ENCODE measurements at places on chromosomes 7 and 10.
A peak's percentile ranks its signal among the peaks of the same experiment; 100 is the strongest.

GRCh38 chr10:130935128-130935439 lies 376.4 kb downstream of the TCERG1L start:
- DNase-seq, result no peak

DNA sequence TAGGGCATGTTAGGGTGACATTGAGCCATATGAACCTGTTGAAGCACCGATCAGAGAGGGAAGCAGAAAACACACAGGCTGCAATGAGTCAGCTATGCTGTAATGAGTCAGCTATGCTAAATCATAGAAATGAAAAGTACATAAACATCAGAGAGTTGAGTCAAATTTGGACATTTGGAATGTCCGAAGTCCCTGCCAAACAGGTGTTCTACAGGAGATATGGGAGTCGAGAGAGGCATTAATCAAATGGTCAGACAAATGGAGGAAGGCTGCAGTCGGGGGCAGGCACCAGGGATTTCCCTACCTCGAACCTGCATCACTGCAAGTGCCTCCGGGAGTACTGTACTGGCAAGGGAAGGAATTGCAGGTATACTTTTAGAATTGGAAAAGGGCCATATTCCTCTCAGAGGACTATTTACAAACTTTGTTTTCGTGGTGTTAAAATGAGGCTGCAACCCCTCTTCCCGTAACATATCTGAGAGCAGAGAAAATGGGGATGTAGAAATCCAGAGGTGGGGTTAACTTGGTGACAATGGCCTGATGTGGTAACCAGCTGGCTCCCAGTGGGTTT lies 8.8 kb upstream of the ZC3HAV1 start:
- no peak for DNase-seq

- DNase-seq, result peak; percentile 40
Measured at GRCh38 chr10:28991333-28992270, 297.3 kb upstream of the LYZL1 start.

DNA sequence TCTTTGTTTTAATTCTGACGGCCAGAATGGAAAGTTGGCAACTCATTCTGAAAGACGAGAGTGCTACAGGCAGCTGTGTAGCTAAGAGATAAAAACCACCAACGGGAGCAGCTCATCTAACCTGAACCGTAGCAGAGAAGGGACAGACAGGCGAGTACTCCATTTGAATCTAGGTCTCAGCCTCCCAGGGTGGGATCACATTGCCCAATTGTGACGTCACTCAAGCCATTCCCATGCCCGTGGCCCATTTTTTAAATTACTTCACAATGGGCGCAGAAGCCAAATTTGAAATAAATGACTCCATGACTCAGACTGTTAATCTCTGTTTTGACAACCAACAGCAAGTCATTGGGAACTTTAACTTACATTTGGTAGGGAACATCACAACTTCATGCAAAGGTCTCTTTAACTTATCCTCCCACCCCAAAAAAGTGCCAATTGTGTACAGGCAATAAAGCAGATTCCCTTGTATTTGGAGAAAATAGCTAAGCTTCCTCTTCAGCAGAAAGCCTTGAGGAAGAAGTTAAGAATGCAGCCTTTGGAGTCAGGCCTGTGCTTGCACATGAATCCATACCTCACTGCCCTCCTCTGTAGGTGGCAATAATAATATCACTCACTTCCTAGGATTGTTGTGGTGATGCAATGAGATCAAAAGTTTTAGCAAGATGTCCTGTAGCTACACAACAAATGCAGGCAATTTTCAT lies 93.2 kb upstream of the KIF5B start:
- no peak for DNase-seq

DNA sequence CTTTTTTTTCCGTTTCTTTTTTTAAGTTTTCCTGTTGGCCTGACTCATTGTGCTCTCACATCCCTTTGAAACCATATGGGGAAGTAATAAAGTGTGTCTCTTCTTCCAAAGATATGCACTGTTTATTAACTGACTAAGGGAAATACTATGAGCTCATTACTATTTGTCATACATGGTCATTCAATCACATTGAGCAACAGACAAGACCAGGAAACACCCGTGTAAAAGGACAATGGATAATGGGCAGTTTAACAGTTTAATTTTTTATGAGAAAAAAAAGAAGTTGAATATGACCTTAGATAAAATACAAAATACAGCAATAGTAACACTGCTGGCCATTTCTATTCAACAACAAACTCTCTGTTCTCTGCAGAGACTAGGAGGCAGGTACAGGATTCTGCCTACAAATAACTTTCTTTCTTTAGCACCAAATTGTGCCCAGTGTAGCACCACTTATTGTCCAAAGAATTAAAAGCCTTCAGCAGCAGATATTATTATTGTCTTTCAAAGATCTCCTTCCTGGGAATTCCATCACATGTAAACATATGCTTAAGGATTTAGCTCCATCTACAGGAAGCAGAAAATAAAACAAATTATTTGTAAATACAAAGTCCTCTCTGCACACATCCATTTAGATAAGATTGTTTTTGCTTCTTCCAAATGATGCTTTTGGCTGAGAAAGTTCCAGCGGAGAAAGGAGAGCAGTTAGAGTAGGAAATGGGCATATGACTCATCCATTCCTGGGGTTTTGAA lies 55.0 kb upstream of the AKR1E2 start:
- no peak for DNase-seq

DNA sequence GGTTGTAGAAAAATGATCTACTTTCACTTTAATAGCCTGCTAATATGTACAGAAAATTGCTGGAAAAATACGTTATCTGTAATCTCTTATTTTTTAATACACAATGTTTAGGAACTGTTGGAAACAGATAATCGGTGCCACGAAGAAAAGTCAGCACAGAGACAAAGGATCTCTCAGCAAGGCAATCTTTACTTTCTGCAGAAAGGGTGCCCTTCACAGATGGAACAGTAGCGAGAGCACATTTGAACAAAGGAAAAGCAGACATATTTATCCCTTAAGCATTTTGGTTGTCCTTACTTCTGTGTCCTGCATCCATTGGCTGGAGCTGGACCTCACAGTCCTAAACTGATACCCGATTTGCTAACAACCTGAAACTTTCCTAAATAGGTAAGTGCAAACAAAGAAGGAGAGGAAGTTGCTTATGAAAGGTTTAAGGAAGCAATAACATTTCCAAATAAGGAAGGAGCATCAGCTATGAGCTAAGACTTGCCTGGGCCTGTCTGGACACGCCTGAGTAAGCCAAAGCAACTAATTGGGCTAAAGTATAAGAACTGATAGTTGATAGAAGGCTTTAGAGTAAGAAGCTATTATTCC lies 640.0 kb downstream of the SH2D4B start:
- no peak for DNase-seq

Measured in NCI-H1436 (cell line).